Neuronal stem cell (in vitro differentiated cells): ENCODE measurements at places on chromosomes 11 and 22.

DNA sequence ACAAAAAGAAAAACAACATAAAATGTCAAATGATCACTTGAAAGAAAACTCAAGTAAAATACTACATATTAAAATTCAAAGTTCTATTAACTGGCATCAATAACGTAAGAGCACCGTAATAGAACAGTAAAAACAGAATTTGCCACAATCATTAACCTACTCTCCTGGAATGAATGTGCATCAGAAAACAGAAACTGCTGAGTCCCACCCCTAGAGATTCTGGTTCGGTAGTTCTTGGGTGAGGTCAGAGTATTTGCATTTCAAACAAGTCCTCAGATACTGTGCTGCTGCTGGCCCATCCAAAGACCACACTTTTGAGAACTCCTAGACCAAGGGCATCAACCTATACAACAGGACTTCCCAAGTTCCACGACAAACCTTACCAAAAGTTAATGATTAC is 23.5 kb downstream of the PITPNB start:
- no peak for DNase-seq

GRCh38 chr11:86672007-86672621 is at the start of gene ME3:
ME3 (minus strand) TSS chr11:86672616.
- peak; percentile 42 for DNase-seq

DNA sequence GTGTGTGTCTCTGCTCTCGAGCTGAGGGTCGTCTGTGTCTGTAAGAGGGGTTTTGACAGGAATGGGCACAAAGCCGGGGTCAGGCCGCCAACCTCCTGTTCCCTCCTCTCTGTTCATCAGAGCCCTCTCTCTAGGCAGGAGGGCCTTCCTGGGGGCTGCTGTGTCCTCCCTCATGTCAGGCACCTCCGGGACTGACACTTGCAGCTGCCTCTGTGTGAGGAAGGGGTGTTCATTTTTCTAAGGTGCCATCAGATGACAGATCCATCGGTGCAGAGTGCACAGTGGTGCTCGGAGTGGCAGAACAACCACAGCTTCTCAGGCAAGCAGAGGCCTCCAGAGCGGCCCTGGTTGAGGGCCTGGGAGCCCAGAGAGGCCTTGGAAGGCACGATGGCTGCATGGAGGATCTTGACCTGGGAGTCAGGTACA is 265.4 kb upstream of the B3GAT1 start:
- DNase-seq, result no peak

- no peak for DNase-seq
Observed at GRCh38 chr11:4808476-4808875, 4.3 kb upstream of the OR52R1 start.

DNA sequence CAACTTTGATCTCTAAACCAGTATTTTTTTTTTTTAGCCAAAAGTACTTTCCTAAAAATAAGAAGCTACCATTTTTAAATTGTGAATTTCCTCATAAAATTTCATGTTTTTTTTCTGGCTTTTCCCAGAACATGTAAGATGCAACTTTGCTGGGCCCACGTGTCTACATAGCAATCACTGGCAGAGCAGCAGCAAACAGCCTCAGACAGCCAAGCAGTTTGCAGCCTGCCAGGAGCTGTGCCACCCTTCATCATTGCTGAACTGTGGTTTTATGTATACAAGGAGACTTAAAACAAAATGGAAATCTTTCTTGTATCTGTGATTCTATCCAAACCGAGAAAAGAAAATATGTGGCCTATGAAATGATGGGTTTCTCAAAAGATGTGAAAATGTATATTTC is 110.2 kb downstream of the GRIA4 start:
- no peak for DNase-seq

DNA sequence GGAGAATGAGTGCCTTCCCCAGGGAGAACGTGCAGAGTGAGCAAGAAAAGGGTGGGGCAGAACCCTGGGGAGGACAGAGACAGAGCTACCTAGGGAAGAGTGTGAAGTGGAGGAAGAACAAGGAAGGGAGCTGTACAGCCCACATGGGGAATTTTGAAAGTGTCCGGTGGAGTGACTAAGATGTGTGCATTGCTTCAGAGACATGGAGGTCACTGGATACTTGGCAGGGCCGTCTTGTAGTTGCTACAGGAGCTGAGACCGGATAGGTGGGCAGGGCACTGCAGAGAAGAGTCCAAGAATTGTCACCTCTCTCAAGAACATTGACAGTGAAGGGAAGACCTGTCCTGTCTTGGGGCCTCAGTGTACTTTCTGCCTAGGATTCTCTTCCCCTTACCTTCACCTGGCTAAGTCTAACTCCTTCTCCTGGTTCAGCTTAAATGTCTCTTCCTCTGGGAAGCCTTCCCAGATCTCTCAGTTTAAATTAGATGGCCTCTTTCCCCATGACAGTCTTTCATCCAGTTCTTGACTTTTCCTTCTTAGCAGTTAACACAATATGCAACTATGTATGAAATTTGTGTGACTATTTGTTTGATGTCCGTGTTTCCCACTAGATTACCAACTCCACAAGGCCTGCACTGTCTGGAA is 9.2 kb upstream of the P2RY6 start:
- no peak for DNase-seq

DNA sequence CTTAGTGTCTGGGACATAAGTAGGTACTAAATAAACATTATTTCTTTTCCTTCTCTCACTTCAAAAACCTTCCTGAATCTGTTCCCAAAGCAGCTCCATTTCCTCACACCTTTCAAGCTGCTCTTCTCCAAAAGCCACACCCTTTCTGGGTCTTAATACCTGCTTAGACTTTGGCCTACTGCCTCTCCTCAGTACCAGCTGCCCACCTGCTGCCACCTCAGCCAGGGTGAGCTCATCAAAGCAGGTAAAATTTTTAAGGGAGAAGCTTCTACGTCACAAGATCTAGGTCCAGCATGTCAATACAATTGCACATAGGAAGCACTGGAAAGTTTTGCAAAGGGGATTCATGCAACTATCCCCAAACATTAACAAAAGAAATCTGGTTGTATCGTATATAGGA is 108.4 kb downstream of the RPL27A start:
- no peak for DNase-seq

DNA sequence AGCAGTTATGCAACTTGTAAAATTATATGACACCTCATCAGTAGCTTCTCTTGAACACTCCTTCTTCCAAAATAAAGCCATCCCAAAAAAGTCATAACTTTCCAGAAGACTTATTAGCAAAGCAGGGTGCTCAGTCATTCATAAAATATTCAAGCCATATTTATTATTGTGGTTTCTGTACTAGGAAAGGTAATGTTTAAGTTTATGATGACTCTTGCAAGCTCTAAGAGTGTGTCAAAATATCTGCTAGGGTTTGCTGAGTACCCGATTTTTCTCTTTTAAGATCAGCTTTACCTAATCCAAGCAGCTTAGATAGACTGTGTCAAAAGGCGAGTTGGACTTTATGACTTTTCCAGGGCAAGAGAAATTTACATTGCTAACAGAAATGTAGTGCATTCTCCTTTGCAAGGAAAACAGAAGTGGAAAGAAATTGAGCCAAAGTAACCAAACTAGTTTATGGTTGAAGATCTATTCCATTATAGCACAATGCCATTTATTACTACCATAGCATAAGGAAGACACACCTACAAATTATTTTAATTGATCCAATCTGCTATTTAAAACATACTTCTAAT is 98.0 kb upstream of the SOX6 start:
- DNase-seq, result no peak

GRCh38 chr22:38204784-38205183 is 3.0 kb downstream of the MAFF start:
- no peak for DNase-seq

GRCh38 chr11:131025421-131026125 is 109.3 kb upstream of the SNX19 start:
- DNase-seq, result no peak

DNA sequence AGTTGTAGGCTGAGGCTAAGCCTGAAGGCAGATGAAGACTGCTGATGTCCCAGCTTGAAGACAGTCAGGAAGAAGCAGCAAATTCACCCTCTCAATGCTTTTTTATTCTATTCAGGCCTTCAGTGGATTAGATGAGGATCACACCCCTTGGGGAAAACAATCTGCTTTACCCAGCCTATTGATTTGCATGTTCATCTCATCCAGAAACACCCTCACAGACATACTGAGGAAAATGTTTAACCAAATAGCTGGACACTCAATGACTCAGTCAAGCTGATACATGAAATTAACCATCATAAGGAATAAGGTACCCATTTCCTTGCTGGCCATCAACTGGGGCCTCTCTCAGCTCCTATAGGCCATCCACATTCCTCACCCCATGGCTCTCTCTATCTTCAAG is 549.9 kb upstream of the CCDC90B start:
- DNase-seq, result no peak

DNA sequence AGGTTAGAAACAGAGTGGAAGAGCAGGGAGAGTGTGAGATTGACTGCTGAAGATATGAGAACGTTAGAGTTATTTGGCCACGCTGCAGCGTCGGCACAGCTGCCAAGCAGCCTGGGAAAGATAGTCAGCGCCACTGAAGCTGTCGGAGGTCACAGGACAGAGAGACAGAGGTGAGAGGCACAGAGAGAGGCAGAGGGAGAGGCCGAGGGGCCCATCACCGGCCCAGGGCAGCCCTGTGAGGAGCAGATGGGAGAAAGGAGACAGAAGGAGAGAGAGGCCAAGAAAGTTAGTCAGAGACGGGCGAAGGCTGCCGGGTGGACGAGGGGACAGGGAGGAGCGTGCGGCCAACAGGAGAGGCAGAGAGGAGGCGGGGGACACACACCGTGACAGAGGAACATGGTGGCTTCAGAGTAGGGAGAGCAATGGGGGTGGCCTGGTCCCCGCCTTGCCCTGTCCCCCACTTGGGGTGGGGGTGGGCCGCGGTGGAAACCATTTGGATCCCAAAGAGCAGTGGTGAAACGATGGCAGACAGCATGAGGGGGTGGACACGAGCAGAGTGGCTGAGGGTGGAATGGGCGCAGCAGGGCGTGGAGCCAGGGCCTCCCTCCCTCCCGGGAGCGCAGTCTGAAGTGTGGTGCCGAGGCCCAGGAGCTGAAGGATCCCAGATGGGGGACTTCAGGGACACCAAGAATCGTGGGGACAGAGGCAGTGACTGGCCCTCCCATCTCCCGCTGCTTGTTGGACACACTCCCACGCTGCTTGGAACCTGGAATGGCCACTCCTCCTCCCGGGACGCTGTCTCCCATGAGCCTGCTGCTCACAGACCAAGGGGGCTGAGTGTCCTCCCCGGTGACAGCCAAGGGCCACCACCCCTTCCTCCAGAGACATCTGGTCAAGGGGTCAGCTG is 26.6 kb downstream of the LRRC10B start:
- no peak for DNase-seq

GRCh38 chr11:1219834-1220815 is 2.7 kb upstream of the MUC5B start:
- no peak for DNase-seq

DNA sequence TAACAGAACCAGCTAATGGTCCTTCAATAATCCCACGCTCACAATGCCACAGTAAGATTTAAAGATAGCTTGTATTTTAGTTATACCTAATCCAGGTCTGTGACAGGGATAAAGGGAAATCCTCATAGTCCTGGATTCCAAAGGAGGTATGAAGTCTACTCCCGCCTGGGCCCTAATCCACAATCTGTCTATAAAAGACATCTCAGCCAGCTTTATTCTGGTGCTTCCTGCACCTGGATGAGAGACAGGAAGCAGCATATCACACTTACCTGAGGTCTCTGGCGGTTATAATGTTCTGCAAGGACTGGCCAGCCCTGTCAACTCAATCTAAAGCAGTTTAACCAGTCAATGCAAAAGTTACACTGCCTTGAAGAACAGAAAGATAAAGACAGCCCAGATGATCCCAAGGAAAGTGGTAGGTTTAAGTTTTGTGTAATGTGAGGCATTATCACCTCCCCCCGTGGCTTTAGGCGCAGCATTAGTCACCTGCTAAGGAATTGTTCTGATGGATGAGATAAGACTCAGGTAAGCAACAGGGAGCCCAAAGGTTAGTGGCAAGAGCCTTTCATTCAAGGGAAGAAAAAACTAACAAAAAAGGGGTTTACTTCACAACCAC is 57.6 kb downstream of the PLEKHA7 start:
- no peak for DNase-seq

DNA sequence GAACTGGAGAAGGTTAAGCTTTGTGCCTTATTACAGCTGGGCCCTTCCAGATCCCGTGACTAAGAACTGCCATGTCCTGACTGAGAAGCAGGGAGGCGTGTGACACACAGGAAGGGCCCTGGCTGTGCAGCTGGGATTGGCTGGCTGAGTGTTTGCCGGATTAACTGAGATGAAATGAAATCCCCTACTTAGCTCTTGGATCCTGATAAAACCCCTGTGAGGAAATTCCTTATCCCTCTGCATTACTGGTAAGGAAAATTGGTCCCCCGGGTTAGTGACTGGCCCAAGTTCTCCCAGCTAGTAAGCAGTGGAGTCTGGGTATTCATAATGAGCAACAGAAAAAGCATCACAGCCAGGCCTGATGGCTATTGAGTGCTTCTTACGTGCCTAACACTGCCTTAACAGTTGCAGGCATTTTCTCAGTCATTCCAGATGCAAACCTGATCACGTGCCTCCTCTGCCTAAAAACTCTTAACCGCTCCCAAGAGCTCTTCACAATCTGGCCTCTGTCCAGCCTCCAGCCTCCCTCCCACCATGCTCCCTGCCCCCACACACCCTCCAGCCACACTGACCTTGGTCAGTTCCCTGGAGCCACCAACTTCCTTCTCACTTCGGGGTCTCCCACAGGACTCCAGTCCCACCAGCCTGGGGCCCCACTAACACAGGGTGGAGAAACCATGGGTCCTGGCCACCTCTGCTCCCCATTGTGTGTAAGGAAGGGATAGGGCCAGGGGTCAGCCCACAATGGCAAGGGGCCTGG is 37.8 kb downstream of the ARRB1 start:
- DNase-seq, result no peak

- DNase-seq, result no peak
Observed at GRCh38 chr11:95134491-95134890, 44.8 kb downstream of the ENDOD1 start.

DNA sequence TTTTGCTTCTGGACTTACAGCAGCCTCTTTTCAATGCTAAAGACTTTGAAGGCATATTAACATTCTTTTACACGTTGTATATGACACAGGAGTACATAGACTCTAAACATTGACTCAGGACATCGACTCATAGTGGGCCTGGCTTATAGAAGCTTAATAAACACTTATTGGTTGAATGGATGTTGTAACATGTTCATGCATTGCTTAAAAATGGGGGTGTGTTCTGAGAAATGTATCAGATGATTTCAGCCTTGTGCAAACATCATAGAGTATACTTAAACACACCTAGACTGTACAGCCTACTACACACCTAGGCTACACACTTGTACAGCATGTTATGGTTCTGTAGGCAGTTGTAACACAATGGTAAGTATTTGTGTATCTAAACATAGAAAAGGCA is 17.9 kb downstream of the TTC17 start:
- no peak for DNase-seq

- no peak for DNase-seq
Observed at GRCh38 chr11:47592251-47592650, 2.0 kb downstream of the C1QTNF4 start.
